ENCODE measurements at places on chromosomes 7 and 10.

GRCh38 chr10:26269754-26270153 lies 53.2 kb downstream of the GAD2 start:
- peak; percentile 85 for DNase-seq

DNA sequence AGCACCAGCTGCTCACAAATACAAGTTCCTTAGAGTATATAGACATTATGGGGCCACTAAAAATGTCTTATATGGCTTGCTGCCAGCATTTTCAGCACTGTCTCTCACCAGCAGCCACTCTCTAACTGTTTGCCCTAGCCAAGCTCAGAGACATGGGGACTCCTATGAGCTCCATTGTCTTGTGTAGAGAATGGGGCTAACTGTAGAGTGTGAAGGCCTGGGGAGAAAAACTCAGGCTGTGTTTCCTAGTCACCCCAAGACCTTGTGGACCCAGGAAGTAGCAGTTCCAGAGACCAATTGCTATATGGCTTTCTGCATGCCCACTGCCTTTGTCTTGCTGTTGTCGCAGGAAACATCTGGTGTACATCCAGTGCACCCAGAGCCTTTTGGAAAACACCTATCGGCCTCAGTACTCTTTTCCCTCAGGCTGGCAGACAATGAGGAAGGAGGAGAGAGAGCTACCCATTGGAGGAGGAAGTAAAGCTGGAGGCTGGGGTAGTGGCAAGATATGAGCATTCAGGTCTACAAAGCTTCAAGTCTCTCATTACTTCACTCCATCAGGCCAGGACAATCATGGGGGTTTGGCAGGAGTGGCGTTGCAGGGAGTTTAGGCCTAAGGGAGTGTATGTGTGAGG lies 28.4 kb downstream of the ENTPD1 start:
- no peak for DNase-seq

DNA sequence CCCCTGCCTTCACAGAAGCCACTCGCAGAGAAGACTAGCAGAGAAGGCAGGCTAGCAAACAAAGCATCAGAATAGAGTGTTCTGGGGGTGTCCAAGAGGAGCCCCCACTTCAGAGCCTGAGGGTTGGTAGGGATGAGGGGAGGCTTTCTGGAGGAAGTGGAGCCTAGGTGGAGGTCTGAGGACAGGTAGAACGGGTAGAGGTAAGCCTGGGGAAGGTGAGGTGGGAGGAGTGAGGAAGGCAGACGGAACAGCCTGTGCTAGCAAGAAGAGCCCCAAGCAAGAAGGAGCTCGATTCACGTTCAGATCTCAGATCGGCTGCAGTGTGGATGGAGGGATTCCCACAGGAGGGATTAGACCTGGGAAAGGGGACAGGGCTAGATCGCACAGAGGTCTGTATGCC lies 66.0 kb upstream of the DUSP5 start:
- DNase-seq, result no peak

DNA sequence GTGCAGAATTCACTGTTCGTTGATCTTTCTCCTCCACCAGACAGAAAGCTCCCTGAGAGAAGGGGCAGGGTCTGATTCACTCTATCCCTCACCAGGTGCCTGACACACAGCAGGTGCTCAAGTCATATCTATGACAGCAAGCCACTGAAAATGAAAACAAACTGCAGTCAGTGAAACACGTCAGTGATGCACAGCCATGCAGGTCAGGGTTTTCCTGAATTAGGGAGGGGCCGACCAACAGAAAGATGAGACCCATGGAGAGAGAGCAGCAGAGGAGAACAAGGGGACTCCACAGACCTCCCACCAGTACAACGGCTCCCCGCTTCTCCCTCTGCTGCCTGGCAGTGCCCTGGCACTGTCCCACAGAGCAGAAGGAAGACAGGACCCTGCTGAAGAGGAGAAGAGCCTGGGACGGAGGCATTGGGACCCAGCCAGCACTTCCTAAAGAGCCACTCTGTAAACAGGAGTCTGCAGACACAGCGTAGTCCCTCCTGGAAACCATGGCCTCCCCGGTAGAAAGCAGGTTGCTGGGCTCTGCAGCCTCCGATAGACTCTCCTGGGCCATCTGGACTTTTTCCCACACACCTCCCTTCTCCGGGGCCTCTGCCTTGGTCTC lies 50.3 kb downstream of the FAM53B start:
- no peak for DNase-seq

- no peak for DNase-seq
These were observed 7.0 kb downstream of the C10orf67 start for GRCh38 chr10:23337616-23338015.

DNA sequence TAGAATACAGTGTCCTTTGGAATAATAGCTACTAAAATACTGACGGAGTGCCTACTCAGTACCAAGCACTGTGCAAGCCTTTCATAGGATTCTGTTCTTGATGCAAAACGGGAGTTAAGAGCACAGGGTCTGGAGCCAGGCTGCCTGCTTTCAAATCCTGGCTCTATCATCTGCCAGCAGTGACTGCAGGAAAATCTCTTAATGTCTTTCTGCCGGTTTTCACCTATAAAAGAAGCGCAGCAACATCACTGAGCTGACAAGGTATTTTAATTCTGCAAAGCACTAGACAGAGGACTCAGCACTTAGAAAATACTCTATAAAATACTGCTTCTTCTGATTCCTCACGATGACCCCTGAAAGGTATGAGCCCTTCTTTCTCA lies 659 bp downstream of the FIGNL1 start:
- no peak for DNase-seq

Measured in mesendoderm (in vitro differentiated cells).